GM12878 (cell line): ENCODE measurements at places on chromosomes 4 and X.

- DNase-seq: no peak
Observed at GRCh38 chr4:12050357-12050756, 621.7 kb upstream of the HS3ST1 start.

DNA sequence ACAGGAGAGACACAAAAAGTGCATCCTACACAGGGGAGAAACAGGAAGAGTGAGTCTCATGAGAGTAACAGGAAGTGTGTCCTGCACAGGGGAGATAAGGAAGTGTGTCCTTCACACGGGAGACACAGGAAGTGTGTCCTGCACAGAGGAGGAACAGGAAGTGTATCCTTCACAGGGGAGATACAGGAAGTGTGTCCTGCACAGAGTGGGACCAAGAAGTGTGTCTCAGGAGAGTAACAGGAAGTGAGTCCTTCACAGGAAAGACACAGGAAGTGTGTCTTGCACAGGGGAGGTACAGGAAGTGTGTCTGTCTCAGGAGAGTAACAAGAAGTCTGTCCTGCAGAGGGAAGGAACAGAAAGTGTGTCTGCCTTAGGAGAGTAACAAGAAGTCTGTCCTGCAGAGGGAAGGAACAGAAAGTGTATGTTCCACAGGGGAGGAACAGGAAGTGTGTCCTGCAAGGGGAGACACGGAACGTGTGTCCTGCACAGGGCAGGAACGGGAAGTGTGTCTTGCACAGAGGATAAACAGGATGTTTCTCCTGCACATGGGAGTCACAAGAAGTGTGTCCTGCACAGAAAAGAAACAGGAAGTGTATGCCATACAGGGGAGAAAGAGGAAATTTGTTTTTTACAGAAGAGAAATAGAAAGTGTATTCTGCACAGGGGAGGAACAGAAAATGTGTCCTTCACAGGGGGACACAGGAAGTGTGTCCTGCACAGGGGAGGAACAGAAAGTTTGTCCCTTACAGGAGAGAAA, 102.0 kb downstream of the ARSF start:
- DNase-seq: no peak

GRCh38 chr4:608236-608635, 17.1 kb upstream of the PDE6B start:
- DNase-seq: no peak

- DNase-seq: no peak
Observed at GRCh38 chrX:148530464-148531077, 30.2 kb downstream of the AFF2 start.

DNA sequence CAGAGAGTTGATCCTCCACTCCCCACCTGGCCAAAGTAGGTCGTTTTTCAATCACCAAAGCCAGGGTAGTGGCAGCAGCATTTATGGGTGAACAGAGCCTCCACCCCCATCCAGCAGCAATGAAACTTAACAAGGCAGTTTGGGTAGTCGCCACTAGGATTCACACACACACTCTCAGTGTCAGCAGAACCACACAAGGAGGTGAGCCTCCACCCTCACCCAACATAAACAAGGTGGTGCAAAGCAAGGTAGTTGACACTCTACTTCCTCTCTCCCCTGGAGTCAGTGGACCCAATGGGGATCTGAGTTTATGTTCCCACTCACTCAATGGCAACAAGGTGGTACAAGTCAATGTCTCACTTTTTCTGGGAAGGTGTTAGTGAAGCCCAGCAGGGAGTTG, 50.4 kb upstream of the CCDC149 start:
- no peak for DNase-seq

GRCh38 chrX:24178441-24178840, 28.9 kb downstream of the ZFX start:
- no peak for DNase-seq
